ENCODE measurements at places on chromosomes 16 and 17.

DNA sequence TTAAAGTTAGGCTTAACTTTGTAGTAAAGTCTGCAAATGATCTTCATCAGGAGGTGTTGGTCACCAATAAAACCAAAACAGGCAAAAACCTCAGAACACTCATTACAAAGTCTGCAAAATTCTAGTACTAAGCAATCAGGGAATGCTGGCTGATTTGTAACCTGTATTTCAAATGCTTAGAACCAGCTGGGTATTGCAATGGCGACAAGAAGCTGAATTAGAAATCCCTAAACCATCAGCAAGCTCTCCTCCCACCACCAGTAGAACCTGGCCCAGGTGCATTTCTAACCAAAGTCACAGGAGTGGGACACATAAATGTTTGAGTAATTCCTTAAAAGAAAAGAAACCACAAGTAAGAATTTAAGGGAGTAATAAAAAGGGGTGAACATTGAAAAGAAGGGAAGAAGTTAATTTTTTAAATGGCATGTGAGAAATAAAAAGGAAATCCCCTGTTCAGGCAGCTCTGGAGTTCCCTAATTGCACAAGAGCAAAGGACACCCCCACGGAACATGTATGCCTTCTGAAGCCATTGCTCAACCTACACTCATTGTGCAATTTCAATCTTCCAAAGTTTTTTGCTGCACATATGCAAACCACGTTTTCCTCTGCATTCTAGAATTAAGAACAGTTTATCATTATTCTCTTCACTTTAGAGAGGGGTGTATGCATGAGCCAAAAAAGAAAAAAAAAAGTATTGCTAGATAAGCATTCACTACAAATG, 102.9 kb downstream of the HIC1 start:
- no peak for DNase-seq

GRCh38 chr17:39761861-39762496, 24.2 kb downstream of the GRB7 start:
- no peak for DNase-seq

DNA sequence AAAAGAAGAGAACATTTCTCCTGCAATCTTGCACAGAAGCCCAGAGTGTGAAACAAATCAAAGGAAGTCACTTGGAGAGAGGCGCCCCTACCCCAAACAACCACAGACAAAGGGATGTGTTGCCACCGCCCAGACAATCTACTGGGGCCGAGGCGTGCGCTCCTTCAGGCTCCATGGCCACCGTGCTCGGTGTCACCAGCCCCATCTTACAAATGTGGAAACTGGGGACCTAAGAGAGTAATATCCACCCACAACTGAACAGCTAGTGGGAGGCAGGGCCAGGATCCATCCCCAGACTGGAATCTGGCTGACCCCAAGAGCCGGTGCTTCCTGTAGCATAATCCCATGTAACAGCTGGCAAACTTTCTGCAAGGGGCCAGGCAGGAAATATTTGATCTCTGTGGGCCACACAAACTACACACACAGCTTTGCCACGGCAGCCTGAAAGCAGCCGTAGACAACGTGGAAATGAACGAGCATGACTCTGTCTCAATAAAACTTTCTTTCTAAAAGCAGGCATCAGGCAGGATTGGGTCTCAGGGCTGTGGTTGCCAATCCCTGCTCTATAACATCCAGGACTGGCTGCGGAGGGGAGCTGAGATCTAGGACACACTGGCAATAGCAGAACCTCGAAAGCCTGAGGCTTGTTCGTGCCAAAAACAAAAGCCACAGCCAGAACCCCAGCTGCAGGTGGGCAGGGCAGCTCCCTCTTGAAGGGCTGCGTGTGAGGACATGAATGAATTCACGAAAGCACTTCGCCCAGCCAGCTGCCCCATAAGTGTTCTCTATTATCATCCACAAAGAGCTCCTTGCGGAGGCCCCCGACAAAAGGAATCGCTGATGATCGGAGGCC, 26.6 kb upstream of the GINS2 start:
- no peak for DNase-seq

- DNase-seq, result no peak
Observed at GRCh38 chr16:3590736-3591435, 13.7 kb upstream of the NLRC3 start.

DNA sequence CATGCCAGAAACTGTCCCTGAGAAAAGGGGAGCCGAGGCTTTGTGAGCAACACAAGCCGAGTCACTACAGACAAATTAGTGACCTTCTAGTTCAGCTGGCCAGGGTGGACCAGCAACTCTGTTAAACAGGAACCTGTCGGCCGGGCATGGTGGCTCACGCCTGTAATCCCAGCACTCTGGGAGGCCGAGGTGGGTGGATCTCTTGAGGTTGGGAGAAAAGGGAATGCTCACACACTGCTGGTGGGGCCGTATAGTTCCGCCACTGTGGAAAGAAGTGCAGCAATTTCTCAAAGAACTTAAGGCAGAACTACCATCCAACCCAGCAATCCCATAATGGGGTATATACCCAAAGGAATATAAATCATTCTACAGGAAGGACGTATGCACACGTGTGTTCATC, 67.8 kb downstream of the C16orf95 start:
- DNase-seq, result no peak

DNA sequence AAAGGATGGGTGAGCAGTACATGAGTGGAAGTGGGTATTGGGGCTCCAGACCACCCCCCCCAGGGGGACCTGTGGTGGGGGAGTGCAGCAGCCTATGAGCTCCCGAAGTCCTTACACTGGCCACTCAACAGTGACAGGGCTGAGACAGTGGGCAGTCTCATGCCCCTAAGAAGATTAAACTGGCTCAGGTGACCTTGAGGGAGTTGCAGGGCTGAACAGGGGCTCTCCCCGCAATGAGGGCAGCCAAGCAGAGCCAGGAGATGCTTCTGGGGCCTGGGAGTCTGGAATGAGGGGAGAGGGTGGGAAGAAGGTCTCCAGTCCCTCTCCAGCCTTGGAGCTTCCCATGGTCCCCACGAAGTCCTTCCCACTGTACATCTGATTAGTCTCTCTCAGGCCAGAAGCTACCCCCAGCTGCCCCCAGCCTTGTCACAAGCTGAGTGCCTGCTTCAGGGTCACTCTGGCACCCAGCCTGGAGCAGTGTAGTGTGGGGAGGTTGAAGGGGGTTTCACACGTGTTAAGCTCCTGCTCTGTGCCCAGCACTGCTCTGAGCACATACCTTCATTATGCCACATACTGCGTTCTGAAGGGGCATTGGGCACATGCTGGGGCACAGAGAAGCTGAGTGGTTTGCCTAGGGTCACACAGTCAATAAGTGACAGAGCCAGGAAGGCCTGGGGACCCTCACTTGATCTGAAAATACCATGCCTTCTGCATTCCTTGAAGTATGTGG, 1.0 kb upstream of the CDH16 start:
- DNase-seq, result no peak

- DNase-seq, result peak; percentile 33
Observed at GRCh38 chr17:81412490-81413093, 17.3 kb downstream of the BAHCC1 start.

GRCh38 chr16:48448841-48449481, 63.7 kb upstream of the SIAH1 start:
- DNase-seq, result no peak

DNA sequence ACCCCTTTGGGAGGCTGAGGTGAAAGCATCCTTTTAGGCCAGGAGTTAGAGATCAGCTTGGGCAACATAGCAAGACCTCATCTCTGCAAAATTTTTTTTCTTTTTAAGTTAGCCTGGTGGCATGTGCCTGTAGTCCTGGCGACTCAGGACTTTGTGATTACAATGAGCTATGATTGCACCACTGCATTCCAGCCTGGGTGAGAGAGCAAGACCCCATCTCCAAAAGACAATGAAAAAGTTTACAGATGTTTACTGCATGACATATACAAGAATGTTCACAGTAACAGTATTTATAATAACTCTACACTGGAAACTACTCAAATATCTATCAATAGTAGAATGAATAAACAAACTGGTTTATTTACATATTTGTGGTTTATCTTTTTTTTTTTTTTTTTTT, 33.1 kb upstream of the CCL22 start:
- DNase-seq, result no peak

DNA sequence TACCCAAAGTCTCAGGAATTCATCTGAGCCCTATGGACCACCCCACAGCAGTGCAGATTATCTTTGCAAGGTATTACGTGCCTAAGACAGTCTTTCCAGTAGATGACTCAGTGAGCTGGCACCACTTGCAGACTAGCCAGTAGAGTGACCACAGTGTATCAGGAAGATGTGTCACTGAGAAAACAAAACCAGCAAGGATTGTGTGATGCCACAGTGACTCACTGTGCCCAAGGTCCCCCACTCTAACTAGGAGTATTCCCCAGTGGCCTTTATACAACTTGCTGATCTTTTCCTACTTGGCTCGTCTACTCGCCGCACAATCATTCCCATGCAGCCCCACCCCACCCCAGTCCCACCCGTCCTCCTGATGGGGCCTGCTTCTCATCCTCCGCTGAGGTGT, 26.8 kb upstream of the PRKCA start:
- DNase-seq, result no peak

GRCh38 chr17:37488009-37488604, 1.6 kb upstream of the DUSP14 start:
- DNase-seq, result no peak

DNA sequence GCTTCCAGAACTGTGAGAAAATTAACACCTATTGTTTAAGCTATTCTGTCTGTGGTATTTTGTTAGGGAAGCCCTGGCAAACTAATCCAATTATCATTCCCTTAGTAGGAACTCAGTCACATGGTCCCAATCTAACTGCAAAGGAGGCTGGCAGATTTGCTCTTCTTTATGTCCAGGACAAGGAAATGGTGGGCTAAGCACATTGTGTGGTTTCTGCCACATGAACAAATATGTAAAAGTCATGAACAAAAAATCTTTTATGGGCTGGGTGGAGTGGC, 278.6 kb upstream of the RPL38 start:
- DNase-seq, result no peak

- DNase-seq, result no peak
Observed at GRCh38 chr17:35903451-35903850, 23.3 kb upstream of the CCL5 start.

GRCh38 chr17:76547642-76548202, 7.9 kb downstream of the PRCD start:
- no peak for DNase-seq

DNA sequence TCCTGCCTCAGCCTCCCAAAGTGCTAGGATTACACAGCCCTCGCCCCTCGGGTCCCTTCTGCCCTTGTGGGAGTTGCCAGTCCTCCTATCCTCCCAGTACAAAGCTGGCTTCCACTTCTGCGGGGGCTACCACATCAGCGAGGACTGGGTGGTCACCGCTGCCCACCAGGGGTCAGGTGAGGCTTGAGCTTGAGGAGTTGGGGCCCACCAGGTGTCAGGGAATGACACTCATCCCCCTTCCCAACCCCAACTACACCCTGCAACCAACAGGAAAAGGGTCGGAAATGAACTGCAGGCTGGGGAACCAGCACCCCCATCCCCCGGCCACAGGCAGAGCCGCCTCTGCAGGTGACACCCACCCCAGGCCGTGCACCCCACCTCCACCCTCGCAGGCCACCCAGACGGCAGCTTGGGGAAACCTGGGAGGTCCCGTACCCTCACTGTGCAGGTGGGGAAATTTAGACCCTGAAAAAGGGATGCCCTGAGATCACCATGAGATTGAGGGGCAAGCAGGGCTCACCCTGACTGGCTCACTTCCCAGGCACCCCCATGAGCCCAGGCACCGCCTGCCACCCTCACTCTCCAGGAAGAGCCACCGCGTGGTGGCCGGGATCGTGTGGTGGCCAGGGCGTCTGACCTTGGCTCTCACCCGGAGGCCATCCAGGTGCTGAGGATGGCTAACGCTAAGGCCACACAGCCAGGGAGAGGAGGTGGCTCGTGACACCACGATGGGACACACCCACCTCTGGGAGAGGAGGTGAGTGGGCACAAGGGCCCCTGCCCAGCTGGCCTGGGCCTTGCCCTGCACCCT, 8.0 kb downstream of the CTRB1 start:
- no peak for DNase-seq

- DNase-seq, result no peak
Observed at GRCh38 chr17:39709998-39710964, 10.4 kb downstream of the ERBB2 start.

Measured in activated CD4-positive, alpha-beta T cell treated with anti-CD3 and anti-CD28 coated beads for 1 hour (primary cell).